ENCODE measurements at places on chromosomes 7 and 10.

DNA sequence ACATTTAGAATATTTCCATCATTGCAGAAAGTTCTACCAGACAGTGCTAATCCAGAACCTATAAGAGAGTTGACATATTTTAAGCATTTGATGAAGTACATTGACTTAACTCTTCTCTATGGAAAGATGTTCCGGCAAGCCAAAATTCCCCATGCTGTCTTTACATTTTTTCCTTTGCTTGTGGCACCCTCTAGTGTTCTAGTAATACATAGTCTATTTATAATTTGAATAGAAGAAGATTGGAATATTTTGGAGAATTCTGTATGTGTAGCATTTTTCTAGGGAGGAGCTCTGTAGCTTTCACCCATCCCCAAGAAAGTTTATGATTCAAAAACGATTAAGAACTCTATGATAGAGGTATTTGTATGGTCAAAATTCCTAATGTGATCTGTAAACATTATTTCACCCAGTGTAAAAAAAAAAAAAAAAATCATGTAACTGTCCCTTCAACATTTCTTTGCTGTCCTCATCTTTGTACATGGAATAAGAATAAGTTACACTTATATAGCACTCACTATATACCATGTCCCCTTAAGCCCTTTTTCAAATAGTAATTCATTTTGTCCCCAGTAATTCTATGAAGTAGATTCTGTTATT lies 33.2 kb downstream of the NRF1 start:
- DNase-seq, result no peak

DNA sequence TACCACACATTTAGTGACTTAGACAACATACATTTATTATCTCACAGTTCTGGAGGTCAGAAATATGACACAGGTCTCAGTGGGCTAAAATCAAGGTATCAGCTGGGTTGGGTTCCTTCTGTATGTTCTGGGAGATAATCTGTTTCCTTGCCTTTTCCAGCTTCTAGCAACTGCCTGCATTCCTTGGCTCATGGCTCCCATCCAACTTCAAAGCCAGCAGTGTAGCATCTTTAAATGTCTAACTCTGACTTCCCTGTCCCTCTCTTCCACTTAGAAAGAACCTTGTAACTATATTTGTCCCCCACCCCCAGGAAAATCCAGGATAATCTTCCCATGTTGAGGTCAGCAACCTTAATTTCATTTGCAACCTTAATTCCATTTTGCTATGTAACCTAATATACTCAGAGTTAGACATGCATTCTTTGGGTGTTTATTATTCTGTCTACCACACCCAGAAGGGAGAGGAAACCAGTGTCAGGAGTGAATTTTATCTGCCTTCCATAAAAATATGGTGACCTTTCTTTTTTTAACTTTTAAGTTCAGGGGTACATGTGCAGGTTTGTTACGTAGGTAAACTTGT lies 57.3 kb upstream of the SMIM30 start:
- DNase-seq, result no peak

DNA sequence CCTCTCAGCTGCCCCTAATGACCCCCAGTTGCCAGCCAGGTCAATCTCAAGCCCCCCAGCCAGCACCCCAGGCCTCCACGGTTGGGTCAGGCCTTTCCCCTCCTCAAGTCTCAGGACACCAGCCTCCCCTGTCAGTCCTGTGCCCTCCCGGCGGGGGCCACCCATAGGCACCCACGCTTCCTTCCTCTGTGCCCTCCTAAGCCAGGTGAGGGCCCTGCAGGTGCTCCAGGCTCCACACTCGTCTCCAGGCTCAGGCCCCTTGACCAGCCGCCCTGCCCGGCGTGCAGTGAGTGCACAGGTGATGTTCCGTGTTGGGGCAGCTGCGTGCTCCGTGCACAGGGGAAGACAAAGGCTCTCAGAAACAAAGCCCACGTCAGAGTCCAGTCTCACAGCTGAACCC lies 26.8 kb upstream of the ADGRA1 start:
- no peak for DNase-seq

DNA sequence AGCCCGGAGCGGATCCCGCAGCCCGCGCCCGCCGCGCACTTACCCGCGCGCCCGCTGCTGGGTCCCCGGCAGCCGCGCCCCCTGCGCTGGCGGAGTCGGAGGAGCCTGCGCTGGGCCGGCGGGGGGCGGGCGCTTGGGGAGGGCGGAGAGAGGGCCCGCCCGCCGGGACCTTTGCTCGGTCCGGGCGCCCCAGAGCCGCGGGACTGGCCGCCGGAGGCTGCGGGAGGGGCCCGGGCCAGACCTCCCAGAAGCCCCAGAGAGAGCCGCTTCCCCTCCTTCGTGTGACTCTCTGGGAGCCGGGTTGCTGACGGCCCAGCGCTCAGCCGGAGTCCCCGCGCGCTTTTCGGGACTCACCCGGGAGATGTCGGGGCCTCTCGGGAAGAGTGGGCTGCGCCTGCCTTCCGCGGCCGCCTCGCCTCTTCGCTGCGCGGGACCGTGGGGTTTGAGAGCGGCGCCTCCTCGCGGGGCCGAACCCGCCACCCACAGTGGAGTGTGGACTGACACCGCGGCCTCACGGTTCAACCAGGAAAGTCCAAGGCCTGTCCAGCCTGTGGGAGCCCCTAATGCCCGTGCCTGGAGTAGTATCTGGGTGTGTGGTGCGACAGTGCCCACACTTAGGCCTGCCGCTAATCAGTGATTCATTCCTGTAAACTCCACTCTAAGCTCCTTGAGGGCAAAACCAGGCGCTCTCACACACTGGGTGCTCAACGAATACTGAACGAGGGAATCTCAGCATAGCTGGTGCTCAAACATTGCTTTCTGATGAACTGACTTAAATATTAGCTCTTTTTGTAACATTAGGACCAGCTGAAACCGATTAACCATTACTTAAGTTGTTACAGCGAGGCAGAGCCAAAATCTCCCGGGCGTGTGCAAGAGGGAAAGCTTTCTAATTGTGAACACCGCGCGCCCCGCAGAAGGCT lies at the start of gene GSDME:
TSS of gene GSDME (minus strand) at position 112 of the 923 bp plus-strand sequence. CDS start 7,690 bp downstream, outside the sequence.
- no peak for DNase-seq

GRCh38 chr10:4672201-4672600 lies 153.8 kb upstream of the AKR1E2 start:
- no peak for DNase-seq

DNA sequence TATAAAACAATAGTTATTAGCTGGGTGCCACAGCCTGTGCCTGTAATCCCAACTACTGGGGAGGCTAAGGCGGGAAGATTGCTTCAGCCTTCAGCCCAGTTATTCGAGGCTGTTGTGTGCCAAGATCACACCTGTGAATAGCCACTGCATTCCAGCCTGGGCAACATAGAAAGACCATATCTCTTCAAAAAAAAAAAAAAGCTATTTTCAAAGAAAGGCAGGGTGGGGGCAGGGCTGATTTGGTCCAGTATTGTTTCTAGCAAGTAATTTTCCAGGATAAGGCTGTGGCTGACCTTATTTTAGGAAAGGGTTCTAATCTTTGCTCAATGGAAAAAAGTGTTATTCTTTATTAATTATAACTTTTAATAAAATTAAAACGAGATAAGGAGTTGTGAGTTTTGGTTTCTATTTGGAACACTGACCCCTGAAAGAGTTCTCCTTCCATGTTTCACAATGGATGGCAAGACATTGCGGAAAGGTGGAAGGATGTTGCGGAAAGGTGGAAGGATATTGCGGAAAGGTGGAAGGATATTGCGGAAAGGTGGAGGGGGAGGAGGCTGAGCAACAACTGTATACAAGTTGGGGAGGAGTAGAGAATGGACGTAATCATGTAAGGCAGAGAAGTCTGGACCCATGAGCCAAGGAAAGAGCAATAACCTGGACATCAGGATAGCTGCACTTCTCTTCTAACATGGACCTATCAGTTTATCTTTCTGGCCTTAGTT lies 1.5 kb upstream of the C1GALT1 start:
- DNase-seq, result no peak

DNA sequence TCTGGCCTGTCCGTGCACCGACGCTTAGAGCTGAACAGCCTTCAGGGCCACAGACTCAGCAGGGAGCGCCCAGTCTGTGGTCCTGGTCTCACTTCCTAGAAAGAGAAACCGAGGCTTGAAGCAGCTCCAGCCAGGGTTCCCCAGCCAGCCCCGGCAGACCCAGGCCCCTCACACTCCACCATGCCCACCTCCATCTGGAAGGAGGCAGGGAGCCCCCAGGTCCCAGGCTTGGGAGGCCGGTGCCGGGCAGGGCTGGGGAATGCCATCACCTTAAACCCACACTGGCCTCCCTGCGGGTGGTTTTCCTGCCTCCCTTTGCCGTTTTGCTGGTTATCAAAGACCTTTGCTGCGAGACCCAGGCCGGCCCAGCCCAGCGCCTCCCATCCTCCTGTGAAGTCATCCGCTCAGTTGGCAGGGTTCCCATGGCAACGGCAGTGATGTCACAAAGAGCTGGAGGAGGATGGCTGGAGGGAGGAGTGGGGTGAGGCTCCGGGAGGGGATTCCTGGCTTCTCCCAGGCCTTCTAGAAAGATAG lies 24.0 kb downstream of the ELFN1 start:
- DNase-seq, result peak; percentile 51

GRCh38 chr7:80243425-80243824 lies 108.8 kb downstream of the GNAI1 start:
- DNase-seq, result no peak

DNA sequence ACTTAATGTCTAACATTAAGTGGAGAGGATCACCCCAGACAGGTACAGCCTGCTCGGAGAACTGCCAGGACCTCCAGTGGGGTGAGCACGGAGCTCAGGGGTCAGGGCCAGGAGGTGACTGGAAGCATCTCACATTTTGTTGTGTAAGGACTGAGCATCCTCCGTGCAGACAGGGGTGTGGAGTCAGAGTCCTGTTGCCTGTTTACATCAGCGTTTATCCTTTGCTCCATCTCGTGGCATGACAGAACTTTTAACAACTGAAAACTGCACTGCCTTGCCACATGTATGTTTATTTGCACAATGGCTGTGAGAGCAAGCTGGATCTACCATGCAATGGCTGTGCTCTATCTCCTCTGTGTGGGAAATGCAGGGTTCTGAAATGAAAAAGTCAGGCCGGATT lies 175.4 kb upstream of the AKR1E2 start:
- DNase-seq, result peak; percentile 6

DNA sequence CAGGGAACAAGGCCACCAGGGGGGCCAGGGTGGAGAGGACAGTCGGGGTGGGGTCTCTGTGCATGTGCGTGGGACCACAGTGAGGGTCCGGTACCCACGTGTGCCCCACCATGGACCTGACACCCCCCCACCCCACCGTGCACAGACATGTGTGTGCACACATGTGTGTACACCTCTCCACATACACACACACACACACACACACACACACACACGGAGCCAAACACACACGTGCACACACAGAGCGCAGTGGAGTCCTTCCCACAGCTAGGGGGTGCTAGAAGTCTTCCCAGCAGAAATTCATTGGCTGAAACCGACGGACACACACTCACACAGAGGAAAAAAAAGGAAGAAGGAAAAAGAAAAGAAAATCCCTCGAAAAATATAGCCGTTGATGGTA lies 42.8 kb upstream of the GNA12 start:
- DNase-seq, result peak; percentile 76

DNA sequence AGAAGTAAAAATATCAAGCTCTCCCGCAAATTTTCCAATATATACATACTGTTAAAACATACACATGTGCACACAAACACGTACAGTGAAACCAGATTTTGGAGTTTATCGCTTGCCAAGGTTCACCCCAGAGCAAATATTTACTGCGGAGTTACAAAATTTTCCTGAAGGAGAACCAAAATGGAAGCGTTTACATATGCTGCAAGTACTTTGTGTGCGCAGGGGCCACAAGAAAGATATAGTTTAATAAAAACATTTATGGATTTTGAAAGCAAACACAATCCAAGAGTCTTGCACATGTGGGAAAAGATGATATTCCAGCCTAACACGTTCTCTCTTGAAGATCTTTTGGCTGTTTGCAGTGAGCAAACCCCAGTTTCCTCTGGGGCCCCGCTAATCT lies 301.3 kb upstream of the NFE2L3 start:
- DNase-seq, result no peak

GRCh38 chr10:71454347-71454746 lies 57.6 kb downstream of the CDH23 start:
- DNase-seq, result no peak

GRCh38 chr7:99615989-99616358 lies 772 bp upstream of the ZSCAN25 start:
- no peak for DNase-seq

DNA sequence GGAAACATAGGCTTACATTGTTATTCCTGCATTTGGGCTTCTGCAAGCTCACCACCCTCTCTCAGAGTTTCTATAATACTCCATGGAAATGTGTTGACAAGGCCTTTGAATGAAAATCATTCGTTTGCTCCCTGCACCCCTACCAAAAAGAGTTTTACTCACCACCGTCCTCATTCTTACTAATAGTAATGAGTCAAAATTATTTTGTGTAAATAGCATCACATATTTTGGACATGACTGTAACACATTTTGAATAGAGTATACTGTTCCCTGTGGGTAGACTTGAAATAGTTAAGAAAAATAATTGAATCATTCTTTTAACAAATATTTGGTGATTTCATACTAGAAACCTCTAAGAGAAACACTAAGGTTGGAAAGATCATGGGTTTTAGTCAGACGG lies 84.6 kb downstream of the AKAP9 start:
- DNase-seq, result no peak

GRCh38 chr7:100966542-100967291 lies 2.6 kb upstream of the MUC12 start:
- no peak for DNase-seq

GRCh38 chr10:49364747-49365146 lies 31.1 kb downstream of the DRGX start:
- no peak for DNase-seq

DNA sequence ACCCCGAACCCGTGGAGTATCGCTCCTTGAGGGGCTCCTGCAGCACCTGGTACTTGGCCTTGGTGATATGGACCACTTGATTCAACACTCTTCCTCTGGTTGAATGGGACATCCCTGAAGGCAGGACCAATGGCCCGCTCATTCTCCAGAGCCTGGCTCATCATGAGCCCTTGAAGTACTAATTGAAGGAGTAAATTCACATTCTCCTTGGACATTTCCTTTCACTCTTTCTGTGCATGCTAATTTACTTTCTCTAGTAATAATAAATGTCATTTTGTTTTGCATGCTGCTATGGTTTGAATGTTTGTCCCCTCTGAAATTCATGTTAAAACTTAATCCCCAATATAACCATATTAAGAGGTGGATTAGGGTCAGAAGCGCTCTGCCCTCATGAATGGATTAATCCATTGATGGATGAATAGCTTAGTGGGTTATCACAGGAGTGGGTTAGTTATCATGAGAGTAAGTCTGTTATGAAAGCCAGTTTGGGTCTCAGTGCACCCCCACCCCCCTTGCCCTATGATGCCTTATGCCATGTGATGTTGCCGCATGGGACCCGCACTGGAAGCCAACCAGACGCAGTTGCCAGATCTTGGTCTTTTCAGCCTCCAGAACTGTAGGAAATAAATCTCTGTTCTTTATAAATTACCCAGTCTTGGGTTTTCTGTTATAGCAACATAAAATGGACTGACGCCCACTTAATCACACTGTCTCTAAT lies 23.8 kb downstream of the FGFBP3 start:
- DNase-seq, result no peak

DNA sequence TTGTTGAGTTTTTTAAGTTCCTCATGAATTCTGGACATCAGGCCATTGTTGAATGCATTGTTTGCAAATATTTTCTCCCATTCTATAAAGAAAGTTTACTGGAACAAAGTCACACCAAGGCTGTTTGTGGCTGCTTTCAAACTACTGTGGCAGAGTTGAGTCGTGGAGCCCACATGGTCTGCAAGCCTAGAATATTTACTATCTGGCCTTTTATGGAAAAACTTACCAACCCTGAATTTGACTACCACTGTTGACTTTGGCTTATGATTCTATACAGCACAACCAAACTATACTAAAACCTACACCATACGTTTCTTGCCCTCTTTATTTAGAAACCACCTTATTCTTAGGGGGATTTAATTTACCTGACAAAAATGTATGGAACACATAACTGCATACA lies 239.1 kb downstream of the KCNMA1 start:
- no peak for DNase-seq

- peak; percentile 69 for DNase-seq
These were observed 246.7 kb downstream of the ETV1 start for GRCh38 chr7:13742811-13743210.
